ENCODE measurements at places on chromosomes 2 and 18. TPM values are rescaled to one million over a fixed set of nuclear protein-coding genes. Genes with fewer than 3 reads are reported as not detected.

RAB31 gene
- total RNA-seq = 46.0 TPM

ZNF532 gene
- 114 TPM for total RNA-seq

DNA sequence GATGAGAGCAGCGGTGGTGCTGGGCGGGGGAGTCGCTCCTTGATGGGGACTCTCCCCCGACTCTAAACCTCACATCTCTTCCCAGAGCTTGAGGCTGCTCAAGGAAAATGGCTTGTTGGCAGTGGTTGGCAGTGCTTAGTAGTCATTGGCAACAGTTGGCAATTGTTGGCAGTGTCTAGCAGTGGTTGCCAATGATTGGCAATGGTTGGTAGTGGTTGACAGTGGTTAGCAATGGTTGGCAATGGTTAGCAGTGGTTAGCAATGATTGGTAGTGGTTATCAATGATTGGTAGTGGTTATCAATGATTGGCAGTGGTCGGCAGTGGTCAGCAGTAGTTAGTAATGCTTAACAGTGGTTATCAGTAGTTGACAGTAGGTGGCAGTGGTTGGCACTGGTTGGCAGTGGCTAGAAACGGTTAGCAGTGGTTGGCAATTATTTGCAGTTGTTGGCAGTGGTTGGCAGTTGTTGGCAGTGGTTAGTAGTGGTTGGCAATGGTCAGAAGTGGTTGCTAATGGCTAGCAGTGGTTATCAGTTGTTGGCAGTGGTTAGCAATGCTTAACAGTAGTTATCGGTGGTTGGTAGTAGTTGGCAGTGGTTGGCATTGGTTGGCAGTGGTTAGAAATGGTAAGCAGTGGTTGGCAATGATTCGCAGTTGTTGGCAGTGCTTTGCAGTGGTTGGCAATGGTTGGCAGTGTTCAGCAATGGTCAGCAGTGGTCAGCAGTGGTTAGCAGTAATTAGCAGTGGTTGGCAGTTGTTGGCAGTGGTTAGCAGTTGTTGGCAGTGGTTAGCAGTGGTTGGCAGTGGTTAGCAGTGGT is 85.4 kb upstream of the OTOS start:
- peak; percentile 8 for DNase-seq

DNA sequence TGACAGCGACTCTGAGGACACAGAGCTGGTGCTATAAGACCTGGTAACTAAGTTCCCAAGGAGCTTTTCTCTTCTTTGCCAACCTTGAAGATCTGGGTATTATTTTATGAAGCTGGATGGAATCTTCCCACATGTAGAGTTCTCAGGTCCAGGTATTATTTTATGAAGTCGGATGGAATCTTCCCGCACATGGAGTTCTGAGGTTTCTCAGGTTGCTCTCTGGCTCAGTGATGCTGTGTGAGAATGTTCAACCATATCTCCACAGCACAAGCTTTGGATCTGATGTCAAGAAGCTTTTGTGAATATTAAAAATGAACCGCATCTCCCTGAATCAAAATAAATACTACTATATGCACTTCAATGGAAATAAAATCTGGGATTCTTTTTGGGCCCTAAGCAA is at the start of gene SMIM21:
Gene SMIM21 (minus strand): TSS at position 101 of the 400 bp plus-strand sequence. CDS start 140 bp downstream, outside the sequence.
- DNase-seq = no peak

GPAT2 gene
- total RNA-seq = 6.7 TPM

FNDC4 gene
- total RNA-seq = 3.7 TPM

CELF4 gene
- not detected for total RNA-seq

DNAH7 gene
- 5.5 TPM for total RNA-seq

RAB17 gene
- 24.2 TPM for total RNA-seq

Measured in ureter (tissue), 1 donor.